ENCODE measurements at places on chromosomes 11 and 22.

GRCh38 chr11:10407055-10407454 is 48.0 kb upstream of the AMPD3 start:
- DNase-seq, result no peak

DNA sequence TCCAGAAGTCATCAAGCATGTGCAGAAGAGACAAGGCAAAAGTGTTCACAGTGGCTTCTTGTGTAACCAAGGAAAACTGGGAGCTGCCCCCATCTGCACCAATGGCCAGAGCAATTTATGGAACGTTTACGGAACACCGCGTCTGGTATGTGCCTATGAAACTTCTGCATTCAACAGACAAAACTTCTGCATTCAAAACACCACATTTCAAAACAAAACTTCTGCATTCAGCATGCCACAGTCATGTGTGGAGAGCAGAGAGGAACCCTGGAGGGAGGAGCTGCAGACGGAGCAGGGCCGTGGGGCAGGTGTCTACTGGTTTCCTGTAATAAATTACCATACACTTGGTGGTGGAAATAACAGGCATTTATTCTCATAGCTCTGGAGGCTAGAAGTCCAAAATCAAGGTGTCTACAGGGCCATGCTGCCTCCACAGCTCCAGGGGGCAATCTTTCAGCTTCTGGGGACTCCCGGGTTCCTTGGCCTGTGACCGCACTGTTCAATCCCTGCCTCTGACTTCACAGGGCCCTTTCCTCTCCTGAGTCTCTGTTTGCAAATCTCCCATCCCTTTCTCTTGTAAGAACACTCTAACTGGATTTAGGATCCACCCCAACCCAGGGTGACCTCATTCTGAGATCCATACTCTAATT is 32.2 kb downstream of the RPL3 start:
- DNase-seq, result no peak

GRCh38 chr11:11743216-11743615 is 98.6 kb upstream of the USP47 start:
- DNase-seq, result no peak

DNA sequence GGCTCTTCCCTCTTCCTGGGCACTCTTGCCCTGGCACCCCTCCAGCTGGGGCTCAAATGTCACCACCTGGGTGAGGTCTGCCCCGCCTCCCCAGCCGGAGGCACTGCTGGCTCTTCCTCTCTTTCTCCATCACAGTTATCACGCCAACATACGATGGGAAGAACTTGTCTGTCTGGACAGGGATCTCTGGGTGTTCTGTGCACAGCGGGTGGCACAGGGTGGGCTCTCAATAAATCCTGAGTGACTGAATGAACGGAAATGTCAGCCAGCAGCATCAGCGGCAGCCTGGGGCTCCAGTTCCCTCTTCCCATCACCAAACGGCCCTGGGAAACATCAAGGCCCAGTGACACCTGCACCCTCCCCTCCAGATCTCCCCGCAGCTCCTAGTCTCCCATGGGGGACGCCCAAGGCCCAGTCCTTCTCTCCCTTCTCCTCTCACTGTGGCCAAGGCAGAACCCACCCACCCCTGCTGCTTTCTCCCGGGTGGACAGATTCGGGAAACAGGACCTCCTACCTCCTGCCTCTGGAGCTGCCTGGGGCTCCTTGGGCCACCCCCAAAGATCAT is 440 bp upstream of the SLC25A45 start:
- no peak for DNase-seq

GRCh38 chr11:114141863-114142580 is 82.5 kb downstream of the ZBTB16 start:
- DNase-seq, result no peak

GRCh38 chr11:45180848-45181192 is 34.4 kb downstream of the PRDM11 start:
- no peak for DNase-seq

GRCh38 chr11:16897470-16898061 is 116.6 kb downstream of the PLEKHA7 start:
- no peak for DNase-seq

- no peak for DNase-seq
These were observed 8.9 kb downstream of the HIRA start for GRCh38 chr22:19422440-19423301.

DNA sequence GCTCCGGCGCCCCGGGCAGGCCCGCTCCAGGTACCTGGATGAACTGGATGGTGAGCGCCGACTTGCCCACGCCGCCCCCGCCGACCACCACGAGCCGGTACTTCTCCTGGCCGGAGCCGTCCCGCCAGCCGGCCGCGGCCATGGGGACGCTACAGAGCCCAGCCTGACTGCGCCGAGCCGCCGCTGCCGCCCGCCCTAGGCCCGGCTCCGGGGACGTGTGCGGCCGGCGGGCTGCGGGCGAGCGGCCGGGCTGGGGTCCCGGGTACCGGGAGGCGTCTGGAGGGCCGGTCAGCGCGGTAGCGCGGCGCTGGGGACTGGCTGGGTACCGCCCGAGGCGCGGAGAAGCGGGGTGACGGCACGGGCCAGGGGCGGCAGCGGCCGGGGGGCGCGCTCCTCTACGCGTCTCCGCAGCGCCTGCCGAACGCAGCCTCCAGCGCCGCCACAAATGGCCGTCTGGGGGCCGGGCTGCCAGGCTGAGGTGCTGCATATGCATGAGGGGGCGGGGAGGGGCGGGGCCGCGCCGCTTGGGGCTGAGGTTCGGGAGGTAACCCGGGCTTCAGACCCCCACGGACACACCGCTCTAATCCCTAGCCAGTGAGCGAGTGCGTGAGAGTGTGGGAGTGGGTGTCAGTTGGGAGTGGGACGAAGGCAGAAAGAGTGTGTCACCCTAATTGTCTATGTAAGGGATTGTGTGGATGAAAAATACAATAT is at the start of gene RRAS2:
Gene RRAS2 (minus strand): TSS at position 455 of the 711 bp plus-strand sequence. CDS start 313 bp downstream, at position 142.
- no peak for DNase-seq

- DNase-seq, result no peak
These were observed 69.2 kb upstream of the CRYBB3 start for GRCh38 chr22:25130462-25130861.

- no peak for DNase-seq
These were observed 35.9 kb upstream of the MYEOV start for GRCh38 chr11:69257838-69258658.

GRCh38 chr22:46381142-46381541 is 45.6 kb downstream of the TRMU start:
- no peak for DNase-seq

GRCh38 chr22:22556995-22557925 is 1.8 kb downstream of the PRAME start:
- DNase-seq, result no peak

- DNase-seq, result no peak
These were observed 1.7 kb upstream of the OSM start for GRCh38 chr22:30268331-30268730.

- no peak for DNase-seq
These were observed 2.2 kb upstream of the NEFH start for GRCh38 chr22:29477723-29478318.

DNA sequence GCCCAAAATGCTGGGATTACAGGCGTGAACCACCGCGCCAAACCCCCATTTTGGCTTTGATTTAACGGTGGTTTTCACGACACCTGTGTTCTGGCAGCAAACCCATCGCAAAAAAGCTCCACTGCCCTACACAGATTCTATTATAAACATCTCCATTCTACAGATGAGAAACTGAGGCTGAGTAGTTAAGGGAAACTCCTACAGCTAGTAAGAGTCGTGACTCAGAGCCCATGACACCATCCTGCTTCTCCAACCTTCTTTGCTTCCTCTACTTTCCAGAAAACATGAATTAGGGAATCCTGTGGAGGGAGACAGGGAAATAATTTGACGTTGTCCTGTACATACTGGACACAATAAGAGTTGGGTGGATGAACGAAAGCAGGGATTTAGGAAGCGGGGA is 429 bp upstream of the SNX15 start:
- no peak for DNase-seq

Data from AG04449 (cell line).